Amniotic epithelial cell (primary cell): ENCODE measurements at places on chromosomes 12 and 14.

- DNase-seq: no peak
Observed at GRCh38 chr14:86533834-86534233, 1003.9 kb downstream of the FLRT2 start.

DNA sequence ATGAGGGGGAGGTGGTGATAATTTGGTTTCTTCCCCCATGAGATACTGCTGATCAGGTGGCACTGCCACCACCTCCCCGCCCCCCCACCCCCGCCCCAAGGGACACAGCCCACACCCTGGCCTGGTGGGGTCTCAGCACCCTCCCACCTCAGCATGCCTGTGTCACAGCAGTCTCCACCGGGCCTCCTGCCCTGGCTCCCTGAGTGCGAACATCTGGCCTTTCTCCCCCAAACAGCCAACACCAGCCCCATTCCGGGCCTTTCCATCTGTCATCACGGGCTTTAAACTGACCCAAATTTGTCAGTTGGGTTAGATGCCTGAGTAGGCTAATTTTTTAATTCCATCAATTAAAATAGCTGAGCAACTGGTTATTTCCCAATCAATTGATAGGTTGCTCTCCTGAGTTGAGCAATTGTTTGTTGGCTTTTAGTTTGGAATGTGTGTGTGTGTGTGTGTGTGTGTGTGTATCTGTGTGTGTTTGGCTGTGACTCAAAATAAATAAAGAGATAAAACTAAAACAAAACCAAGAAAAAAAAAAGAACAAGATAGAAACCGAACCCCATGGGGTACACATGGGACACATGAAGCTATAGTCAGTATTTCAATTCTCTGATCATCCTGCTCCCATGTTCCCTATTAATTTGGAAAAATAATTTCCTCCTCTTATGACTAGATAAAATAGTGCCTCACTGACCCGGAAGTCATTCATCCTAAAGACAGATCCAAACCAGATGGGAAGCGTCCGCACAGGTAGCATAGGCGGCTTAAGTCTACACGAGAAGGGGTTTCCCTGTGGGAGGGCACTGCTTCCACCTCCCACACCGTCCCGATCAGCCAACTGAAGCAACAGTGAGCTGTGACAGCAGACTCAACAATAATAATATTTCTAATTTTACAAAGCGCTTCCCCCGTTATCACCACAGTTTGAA, 7.4 kb downstream of the SERPINA12 start:
- no peak for DNase-seq

DNA sequence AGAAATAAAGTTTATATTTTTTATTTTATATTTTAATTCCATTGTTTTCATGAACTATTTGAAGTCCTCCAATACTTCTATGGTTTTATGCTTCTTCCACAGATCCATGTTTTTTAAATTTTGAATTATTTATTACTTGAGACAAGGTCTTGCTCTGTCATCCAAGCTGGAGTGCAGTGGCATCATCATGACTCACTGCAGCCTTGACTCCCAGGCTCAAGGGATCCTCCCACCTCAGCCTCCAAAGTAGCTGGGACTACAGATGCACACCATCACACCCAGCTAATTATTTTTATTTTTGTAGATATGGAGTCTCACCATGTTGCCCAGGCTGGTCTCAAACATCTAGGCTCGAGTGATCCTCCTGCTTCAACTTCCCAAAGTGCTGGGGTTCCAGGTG, 28.8 kb upstream of the DLGAP5 start:
- no peak for DNase-seq

DNA sequence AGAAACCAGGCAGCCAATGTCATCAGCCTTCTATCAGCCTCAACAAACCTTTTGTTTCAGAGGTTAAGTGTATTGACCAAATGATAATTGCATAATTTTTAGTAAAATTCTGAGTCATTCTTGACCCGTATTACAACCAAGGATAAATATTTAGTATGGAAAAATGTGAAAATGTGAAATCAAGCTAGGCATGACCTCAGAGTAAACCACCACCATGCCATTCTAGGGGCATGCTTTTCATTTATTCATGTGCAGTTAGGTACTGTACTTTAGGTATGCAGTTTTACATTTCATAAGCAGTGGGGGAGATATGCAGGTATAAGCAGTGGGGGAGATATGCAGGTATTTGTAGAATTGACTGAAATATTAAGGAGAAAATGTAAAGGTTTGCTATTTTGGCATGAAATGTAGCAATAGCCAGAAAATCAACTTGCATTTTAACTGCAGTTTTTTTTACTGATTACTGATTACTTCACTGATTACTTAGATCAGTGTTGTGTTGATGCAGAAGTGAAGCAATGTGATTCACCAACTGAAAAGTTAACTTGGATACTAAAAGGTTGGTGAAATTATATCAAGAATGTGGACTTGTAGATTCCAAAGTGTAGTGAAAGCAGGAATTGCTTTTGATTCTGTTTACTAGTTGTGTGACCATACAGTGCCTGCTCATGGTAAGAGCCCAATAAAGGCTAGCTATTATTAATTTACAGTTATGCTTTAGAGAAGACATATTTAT, 184.2 kb downstream of the ESR2 start:
- peak; percentile 61 for DNase-seq

DNA sequence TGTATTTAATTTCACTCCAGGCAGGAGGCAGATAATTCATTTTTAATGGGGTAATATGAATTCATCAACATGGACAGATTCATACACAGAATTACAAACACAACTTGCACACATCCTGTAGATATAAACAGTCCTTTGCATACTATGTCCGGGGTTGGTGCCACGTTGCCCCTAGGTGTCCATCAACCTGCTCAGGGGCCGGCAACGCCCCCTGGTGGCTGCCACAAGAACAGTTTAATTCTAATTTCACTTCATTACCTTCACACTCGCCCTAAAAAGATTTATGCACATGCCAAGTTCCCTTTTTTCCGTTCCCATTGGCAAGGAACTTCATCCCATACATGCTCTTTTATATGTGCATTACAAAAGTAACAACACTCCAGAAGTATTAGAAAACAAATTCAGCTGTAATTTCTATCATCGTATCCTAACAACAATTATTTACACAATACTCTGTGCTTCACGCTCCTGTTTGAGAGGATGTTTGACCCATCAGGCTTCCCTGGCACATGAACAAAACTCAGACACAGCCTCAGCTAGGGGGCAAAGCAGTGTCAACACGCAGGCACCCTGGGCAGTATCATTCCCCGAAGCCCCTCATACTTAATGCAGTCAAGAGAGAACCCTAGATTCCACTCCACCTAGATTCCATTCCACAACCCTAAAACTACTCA, 15.5 kb downstream of the MANSC1 start:
- DNase-seq: peak; percentile 35

DNA sequence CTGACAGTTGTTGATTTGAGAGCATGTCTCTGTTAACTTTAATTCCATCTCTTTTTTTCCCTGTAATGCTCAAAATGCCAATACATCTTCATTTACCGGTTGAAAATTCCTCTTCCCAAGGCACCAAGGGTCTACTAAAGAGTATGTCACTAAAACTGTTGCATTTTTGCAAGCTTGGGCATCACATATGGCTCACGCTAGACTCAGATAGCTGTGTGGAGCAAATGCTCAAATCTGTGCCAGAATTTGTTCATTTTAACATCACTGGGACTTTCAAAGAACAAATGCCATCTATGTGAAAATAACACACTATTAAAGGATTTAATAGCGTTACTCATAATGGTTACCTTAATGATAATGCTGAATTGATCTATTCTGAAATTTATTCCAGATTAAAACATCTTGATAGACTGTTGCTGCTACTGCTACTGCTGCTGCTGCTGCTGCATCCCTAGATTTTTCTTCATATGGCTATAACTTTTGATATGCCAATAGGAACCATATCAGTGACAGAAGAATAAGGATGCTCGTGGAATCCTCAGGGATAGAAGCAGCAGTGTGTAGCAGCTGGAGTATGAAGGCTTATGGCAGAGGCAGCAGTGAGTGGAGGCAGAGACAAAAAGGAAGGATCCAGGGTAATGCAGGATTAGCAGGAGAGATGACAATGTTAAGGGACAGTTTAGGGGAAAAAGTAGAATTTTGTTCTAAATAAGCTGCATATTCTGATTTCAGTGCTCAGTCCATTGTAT, 57.3 kb downstream of the MGAT4C start:
- DNase-seq: no peak
